ENCODE measurements at places on chromosomes 7 and 10. TPM values are rescaled to one million over a fixed set of nuclear protein-coding genes. Genes with fewer than 3 reads are reported as not detected.

Gene NKX1-2
- 0.07 TPM for total RNA-seq

Gene PAX4
- total RNA-seq: not detected

Gene NPM3
- total RNA-seq: 110 TPM

Gene HKDC1
- total RNA-seq: 12.9 TPM

Gene DOCK4
- 4.0 TPM for total RNA-seq

Gene LRRC61
- total RNA-seq: 0.15 TPM

Gene VAX1
- total RNA-seq: 1.3 TPM

Gene MARVELD1
- 49.0 TPM for total RNA-seq

Gene GSTO2
- total RNA-seq: 2.3 TPM

Gene AFAP1L2
- 27.3 TPM for total RNA-seq

Gene NEUROG3
- not detected for total RNA-seq

Gene CYP51A1
- 39.7 TPM for total RNA-seq

Gene DTX2
- 39.2 TPM for total RNA-seq

Gene TMEM176A
- total RNA-seq: not detected

Gene STRA8
- not detected for total RNA-seq

Gene OR2A12
- total RNA-seq: not detected

Gene PRSS2
- total RNA-seq: not detected

Gene ZDHHC16
- total RNA-seq: 55.0 TPM

Gene CHPF2
- total RNA-seq: 44.9 TPM

Gene TSPAN33
- total RNA-seq: 6.9 TPM

Gene SFTPD
- 0.19 TPM for total RNA-seq

Gene SPDYE9
- total RNA-seq: not detected

Gene EIF5AL1
- 1.9 TPM for total RNA-seq

Gene DLX6
- total RNA-seq: not detected

Gene TAS2R3
- not detected for total RNA-seq

Gene ZPBP
- total RNA-seq: not detected

Gene EEPD1
- total RNA-seq: 49.8 TPM

Gene BHLHA15
- 0.52 TPM for total RNA-seq

Gene FFAR4
- total RNA-seq: 0.22 TPM

Gene TMEM196
- not detected for total RNA-seq

Gene PYROXD2
- 4.1 TPM for total RNA-seq

Gene TBL2
- total RNA-seq: 53.2 TPM

Gene FAM25C
- total RNA-seq: 2.4 TPM

Gene MDH2
- total RNA-seq: 339 TPM

Gene JCAD
- 10.1 TPM for total RNA-seq

Gene ATOH7
- 0.22 TPM for total RNA-seq

Gene UPP1
- 85.1 TPM for total RNA-seq

Gene AKR1C8
- not detected for total RNA-seq

Gene NRCAM
- total RNA-seq: 98.8 TPM

Gene SUV39H2
- total RNA-seq: 18.2 TPM

Gene LIMK1
- 34.0 TPM for total RNA-seq

Gene ITIH5
- 0.09 TPM for total RNA-seq

Gene CALCR
- total RNA-seq: not detected

Gene CXCL12
- not detected for total RNA-seq

Gene MAP3K8
- 15.1 TPM for total RNA-seq

Gene HTR5A
- not detected for total RNA-seq

Gene SORBS1
- 0.63 TPM for total RNA-seq

Gene CDK1
- total RNA-seq: 91.7 TPM

Gene NUTM2E
- 0.40 TPM for total RNA-seq

Gene SNCG
- total RNA-seq: 12.8 TPM

Gene CNTNAP2
- not detected for total RNA-seq

Gene CPN1
- total RNA-seq: 0.28 TPM

Gene BEND7
- total RNA-seq: 9.5 TPM

Gene TMEM178B
- 1.5 TPM for total RNA-seq

Gene HMX2
- total RNA-seq: not detected

Gene ITGA8
- total RNA-seq: 0.02 TPM

Measured in A549 treated with ZK216348 at 1 μM for 4 hours (cell line).